ENCODE measurements at places on chromosomes 5 and 9.

- no peak for DNase-seq
These were observed 67.1 kb upstream of the GOLPH3 start for GRCh38 chr5:32241034-32241783.

DNA sequence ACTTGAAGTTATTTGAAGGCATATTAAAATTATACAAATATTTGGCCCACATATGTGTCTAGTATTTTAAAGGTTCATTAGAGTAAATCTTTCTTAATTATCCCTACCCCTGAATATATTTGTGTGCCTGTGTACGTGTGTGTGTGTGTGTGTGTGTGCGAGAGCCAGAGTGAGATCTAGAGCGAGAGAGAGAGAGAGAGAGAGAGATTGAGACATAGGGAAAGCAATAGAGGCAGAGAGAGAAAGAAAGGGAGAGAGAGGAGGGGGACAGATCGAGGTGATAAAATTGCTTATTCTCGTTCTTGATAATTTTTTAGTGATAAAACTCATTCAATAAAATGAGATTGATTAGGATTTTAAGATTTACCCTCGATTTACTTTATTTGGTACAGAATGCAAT is 47.4 kb downstream of the ADAMTS19 start:
- DNase-seq = no peak

GRCh38 chr9:73118286-73118685 is 33.4 kb upstream of the ANXA1 start:
- DNase-seq = no peak

GRCh38 chr9:20693068-20693467 is 9.0 kb downstream of the FOCAD start:
- no peak for DNase-seq

DNA sequence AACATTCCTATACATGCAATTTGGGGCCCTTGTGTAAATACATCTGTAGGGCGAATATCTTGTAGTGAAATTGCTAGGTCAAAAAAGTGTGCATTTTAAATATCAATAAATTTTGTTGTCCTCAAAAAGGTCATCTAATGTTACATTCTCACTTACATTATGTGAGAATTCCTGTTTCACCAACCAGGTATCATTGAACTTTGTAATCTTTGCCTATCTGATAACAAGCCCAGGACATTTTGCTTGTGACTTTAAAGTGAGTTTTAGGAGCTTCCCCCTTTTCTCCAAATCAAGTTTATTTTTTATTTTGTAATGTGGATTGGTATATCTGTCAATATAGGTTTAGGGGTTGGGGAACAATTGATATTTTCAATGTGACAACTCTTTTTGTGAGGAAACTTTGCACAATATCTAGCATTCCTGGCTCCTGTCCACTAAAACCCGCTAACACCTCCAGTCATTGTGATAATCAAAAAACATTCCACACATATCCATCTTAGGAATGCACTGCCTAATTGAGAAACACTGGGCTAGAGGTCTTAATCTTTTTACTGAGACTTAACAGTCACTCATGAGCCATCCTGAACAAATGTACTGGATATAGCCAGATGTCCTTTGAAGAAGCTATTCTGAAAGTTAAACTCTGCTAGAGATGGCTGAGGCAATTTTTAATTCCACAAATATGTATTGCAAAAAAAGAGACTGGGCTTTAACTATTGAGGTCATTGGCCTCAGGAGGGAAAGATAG is 72.5 kb upstream of the SLC1A1 start:
- no peak for DNase-seq

- no peak for DNase-seq
These were observed 14.5 kb downstream of the CATSPER3 start for GRCh38 chr5:134982230-134982629.

GRCh38 chr5:55021410-55021809 is 2.6 kb upstream of the GZMK start:
- DNase-seq = no peak

DNA sequence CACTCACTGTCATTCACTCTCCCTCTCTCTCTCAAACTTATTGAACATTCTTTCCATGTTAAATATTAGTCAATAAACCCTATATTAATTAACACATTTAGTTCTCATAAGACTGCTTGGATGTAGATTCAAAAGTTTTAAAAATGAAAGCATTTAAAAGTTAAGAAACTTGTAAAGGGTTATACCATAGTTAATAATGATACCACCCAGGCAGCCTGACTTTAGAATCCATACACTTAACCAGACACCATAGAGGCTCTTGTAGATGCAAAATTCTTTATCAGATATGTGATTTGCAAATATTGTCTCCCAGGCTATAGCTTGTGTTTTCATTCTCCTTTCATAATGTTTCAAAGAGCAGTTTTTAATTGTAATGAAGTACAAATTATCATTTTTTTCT is 335.8 kb upstream of the ACTBL2 start:
- DNase-seq = no peak
